NCI-H1436 (cell line): ENCODE measurements at places on chromosomes 16 and 17.

DNA sequence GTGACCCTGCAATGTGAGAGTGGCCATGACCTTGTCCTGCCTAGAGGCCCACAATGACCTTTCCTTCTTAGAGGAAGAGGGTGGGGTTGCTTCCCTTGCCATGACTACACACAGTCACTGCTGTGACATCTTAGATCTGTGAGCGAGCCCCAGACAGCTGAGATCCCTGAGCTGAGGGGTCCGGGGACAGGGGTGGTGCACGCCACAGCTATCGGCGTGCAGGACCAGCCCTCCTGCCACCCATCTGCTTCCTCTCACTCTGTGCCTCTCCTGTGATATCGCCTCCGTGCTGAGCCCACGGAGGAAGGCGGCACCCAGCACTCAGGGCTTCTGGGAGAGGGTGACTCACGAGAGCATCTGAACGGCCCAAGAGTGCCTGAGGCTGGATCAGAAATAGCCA lies 35.2 kb downstream of the KIAA0513 start:
- DNase-seq = no peak

DNA sequence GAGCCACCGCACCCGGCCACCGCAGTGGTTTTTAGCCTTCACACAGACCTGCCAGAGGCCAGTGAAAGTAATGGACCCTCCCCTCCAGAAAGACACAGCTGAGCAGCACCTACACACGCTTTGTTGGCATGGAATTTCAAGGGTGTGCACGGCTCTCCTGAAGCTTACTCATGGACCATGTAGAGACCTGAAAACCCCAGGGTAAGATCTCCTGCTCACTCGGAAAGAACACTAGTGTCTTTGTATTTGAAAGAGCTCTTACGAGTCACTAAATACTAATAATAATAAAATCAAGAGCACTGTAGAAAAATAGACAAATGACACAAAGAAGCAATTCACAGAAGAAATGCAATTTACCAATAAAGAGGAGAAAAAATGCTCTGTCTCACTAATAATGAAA lies 20.0 kb downstream of the SLC43A2 start:
- no peak for DNase-seq

DNA sequence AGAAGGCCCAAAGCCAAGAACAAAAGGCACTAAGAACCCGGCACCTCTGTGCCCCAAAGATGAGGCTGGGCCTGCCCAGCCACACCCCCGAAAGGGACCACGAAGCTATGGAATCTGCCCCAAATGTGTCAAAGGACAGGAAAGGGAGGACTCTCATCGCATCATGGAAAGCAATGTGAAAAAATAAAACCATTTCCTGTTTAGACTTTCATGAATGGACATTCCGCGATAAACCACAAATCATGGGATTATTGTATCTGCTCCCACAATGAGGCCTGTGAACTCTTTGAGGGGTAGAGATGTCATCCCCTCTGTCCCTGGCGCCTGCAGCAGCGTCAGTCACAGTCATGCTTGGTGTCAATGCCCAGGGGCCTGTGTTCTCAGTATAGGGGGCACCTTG lies 135.0 kb downstream of the COPRS start:
- no peak for DNase-seq

- DNase-seq = no peak
Observed at GRCh38 chr17:34670618-34671017, 91.2 kb downstream of the TMEM132E start.

DNA sequence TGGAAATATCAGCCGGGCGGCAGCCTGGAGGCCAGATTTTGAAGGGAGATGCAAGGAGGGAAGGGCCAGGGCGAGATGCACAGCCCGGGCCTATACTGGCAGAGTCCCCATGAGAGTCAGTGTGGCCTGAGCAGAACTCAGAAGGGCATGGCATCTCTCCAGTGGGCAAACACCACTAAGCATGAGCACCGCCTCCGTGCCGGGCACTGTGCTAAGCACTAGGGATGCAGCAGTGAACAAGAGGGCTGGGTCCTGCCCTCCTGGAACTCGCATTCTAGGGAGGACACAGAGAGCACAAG lies 33.5 kb downstream of the TK2 start:
- DNase-seq = no peak

- peak; percentile 8 for DNase-seq
Observed at GRCh38 chr17:38872671-38873385, 3.0 kb downstream of the LASP1 start.

DNA sequence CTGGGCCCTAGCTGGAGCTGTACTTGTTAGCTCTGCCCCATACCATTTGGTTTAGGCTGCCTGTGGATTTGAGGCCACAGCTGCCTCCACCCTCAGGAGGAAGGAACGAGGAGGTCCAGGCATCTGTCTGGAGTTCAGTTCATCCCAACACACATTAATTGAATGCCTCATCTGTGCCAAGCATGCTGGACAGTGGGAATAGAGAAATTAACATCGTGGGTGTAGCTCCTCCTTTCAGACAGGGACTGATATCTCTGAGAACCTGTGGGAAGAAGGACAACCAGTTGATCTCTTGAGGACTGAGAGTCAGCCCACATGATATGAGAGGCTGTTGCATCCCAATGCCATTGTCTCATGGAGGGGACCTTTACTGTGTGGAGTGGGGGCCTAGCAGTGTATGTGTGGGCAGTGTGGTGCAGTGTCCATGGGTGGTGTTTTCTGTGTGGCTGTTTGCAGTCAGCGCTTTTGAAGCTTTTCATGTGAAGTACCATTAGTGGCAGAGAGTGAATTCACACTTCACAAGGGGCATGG lies 29.4 kb upstream of the DDX52 start:
- DNase-seq = no peak

- DNase-seq = no peak
Observed at GRCh38 chr16:27450196-27450549, 48.2 kb downstream of the IL21R start.

DNA sequence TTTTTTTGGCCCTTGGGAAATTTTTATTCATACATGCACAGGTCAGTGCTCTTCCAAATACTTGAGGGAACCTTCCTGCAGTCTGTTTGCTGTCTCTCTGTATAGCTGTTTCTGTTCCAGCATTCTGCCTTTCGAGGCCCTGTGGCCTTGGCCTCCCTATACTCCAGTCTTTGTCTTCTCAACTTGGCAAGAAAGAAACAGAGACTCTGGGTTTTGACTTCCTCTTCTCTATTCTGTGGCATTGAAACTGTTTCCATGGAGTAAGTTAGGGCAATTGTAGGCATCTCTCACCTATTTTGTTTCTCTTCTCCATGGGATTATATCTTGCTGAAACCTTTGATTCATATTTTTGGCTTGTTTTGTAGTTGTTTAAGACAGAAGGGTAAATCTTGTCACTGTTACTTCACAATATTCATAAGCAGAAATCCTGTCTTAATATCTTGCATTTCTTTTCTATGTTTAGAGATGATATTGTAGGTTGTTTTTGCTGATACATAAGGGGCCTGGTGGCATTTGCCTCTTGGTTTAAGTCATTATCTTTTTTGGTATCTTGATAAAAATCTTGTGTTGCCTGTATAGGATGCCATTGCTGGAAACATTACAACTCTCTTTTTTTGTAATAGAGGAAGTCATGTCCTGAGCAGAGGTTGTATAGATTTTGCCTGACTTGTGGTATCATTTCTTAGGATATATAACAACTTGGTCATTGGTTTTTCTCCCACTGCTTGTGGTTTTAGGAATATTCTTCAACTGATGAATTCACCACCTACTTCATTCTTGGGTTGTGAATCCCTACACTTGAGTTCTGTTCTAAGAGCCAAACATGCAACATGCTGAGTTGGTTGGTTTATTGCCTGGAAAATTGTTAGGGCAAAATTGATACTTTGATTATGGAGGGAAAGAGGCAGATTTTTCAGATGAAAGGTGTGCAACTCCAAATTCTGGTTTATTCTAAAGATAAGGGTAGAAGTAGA lies 168.6 kb downstream of the FTO start:
- DNase-seq = no peak

- no peak for DNase-seq
Observed at GRCh38 chr16:19240494-19240893, 45.0 kb upstream of the CLEC19A start.

- no peak for DNase-seq
Observed at GRCh38 chr17:47810901-47811635, 10.5 kb downstream of the OSBPL7 start.

DNA sequence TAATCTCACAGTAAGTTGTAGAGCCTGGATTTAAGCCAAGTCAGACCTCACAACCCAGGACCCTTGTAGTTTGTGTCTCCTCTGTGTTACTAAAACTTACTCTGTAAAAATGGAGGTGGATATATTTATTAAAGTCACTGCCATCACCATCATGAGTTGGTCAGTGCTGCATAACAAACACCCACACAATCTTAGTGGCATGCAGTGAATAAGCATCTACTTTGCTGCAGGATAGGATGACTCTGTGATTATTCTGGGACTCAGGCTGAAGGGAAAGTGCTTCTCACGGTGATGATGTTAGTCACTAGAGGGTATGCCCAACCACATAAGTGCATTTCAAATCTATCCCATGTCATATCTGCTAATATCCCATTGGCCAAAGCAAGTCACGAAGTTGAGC lies 398.7 kb downstream of the XYLT1 start:
- no peak for DNase-seq

DNA sequence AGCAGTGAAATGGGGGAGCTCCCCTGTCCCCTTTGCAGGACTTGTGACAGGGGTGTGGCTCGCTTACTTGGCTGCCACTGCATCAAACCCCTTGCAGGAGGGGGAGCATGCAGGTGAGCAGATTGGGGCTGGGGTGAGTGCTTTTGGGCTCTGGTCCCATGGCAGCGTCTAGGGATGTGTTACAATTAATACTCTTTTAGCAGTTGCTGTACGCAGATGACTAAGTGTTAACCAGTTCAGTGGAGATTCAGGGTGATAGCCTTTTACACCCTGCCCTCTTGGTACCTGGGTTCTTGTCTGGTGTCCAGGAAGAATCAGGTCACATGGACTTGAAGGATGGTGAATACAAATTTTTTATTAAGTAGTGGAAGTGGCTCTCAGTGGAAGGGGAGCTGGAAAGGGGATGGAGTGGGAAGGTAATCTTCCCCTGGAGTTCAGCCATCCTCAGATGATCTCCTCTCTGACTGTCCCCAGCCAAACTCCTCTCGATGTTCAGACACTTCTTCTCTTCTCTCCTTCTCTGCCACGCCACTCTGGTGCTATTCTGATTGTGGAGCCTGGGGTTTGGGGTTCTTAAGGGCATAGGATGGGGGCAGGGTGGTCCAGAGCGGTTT lies 100.1 kb downstream of the MARF1 start:
- DNase-seq = no peak

DNA sequence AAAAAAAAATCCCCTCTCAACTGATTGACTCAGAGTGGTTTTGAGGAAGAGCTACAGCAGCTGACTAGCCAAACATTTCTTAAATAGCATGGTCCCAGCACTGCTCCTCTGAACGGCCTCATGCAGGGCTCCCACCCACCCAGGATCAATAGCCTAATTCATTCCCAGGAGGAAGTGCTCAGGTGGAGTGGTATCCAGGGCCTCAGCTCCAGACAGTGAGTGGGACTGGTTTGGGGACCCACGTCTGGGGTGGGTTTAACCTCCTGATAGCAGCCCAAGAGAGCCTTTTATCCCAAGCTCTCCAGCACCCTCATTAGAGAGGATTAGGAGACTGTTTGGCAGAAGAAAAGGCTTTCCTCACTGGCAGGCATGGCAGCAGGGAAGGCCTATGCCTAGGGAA lies 68.5 kb upstream of the CDH5 start:
- no peak for DNase-seq

DNA sequence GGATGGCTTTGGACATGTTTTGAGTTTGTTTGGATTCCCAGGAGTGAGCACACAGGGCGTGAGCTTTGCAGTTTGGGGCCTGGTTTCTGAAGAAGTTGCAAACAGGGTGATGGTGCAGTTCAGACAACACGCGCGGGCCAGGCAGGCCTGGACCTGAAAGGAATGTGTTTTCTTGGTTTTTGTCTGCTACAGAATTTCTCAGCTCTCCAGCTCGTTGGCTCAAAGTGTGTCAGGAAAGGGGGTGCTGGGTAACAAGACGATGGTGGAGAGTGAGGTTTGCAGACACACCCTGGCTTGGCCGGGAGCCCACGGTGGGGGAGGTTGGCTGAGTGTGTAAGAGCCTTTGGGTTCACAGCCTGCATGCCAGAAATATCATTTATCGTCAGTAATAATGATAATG lies 82.3 kb downstream of the CMIP start:
- DNase-seq = no peak

GRCh38 chr17:34474706-34475105 lies 104.7 kb upstream of the TMEM132E start:
- DNase-seq = no peak

DNA sequence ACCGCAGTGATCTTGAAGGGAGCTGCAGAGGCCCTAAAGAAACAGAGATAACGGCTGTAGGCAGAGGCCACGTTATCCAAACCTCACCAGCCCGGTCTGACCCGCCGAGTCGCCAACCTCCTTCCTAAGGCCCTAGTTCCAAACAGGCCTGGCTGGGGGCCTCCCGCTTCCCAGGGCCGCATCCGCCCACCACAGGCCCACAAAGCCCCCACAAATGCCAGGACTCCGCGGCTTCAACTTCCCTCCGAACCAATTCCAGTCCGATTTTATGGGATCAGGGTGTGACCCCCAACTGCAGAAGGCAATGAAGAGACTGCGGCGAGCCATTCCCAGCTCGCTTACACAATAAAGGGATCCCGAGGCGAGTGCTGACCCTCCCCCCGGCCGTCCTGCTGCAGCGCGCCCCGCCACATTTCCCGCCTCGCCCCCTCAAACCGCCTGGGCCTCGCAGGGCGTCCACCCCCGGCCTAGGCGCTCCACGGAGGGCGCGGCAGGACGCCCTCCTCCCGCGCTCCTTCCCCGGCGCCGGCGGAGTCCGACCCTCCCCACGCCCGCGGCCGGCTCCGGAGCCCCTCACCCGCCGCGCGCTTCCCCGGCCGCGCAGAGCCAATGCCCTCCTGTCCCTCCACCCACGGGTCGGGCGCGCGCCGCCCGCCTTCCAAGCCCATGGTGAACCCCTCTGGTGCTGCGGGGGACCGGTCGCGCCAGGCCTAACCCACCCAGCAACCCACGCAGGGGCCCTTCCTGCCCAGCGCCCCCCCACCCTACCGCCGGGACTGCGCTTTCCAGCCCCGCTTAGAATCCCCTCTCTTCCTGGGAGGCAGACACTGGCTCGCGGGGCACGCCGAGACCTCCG lies 926 bp downstream of the MYH10 start:
- DNase-seq = no peak

DNA sequence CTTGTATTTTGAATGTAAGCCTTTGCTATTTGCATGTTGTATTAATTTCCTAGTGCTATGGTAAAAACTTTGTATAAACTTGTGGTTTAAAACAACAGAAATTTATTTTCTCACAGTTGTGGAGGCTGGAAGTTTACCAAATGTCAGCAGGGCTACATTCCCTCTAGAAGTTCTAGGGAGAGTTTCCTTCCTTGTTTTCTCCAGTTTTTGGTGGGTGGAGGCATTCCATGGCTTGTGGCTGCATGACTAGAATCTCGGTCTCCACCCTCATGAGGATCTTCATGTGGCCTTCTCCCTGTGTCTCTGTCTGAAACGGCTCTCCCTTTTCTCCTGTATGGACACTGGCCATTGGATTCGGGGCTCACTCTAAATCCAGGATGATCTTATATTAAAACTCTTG lies 482.2 kb upstream of the GOT2 start:
- DNase-seq = no peak
